Choroid plexus epithelial cell (primary cell): ENCODE measurements at places on chromosomes 13 and 19.

- DNase-seq, result peak; percentile 31
These were observed 458.1 kb upstream of the ARGLU1 start for GRCh38 chr13:107025991-107026390.

DNA sequence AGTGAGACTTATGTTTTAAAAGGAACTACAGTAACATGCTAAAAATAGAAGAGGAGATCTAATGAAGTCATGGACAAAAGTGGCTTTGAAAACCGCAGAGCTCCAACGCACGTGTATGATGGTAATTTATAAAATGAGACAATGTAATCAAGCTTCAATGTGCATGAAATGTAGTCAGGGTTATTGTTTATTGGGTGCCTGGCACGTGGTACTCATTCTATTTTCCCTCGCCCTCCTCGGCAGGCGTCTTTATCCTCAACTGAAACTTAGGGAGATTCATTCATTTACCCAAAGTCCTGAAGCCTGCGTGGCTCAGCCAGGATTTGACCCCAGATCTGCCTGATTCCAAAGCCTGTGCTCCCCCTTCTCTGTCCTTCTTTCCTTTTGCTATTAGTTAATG is 79.8 kb downstream of the CHST8 start:
- no peak for DNase-seq

DNA sequence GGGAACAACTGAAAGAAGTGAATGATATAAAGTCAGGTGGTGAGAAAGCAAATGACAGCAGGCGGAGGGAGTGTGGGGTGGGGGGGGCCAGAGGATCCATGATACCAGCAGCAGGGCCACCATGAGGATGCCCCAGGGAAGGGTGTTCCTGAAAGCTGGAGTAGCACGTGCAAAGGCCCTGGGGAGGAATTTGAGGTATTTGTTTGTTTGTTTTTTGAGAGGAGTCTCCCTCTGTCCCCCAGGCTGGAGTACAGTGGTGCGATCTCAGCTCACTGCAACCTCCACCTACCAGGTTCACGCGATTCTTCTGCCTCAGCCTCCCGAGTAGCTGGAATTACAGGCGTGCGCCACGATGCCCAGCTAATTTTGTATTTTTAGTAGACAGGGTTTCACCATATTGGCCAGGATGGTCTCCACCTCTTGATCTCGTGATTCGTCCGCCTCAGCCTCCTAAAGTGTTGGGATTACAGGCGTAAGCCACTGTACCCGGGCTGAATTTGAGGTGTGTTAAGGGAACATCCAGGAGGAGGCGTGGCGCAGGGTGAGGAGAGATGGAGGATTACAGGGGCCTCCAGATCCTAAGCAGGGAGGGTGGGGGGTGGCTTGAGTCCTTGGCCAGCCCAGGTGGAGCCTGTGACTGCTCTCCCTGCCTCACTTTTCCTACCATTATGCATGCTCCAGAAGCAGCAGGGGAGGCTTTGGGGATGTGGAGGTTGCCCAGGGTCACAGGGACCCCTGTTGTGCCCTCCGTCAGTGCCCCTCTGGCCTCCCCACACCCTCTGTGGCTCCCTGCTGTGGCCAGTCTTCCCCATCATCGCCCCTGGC is 12.4 kb upstream of the JUND start:
- DNase-seq, result no peak

GRCh38 chr19:33487901-33488800 is 33.4 kb downstream of the PEPD start:
- no peak for DNase-seq

DNA sequence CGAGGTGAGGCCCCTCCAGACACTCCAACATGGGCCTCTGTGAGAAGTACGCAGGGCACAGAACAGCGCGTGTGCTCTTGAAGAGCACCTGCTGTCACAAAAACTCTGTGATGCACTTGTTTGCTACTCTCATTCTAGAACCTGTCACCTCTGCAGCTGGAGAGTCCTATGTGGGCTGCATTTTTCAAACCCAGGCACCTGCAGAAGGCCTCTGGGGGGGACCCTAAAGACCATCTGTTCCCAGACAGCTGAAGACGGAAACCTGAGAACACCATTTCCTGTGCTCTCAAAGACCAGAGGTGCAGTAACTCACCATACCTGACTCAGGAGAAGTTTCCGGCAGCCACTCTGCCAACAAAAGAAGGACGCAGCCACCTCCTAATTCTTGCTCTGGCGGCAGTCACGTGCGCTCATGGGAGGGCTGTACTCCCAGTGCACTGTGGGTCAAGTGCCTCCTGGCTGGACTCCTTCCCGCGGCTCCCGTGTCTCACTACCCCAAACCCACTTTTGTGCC is 28.1 kb downstream of the RANBP3 start:
- DNase-seq, result no peak

DNA sequence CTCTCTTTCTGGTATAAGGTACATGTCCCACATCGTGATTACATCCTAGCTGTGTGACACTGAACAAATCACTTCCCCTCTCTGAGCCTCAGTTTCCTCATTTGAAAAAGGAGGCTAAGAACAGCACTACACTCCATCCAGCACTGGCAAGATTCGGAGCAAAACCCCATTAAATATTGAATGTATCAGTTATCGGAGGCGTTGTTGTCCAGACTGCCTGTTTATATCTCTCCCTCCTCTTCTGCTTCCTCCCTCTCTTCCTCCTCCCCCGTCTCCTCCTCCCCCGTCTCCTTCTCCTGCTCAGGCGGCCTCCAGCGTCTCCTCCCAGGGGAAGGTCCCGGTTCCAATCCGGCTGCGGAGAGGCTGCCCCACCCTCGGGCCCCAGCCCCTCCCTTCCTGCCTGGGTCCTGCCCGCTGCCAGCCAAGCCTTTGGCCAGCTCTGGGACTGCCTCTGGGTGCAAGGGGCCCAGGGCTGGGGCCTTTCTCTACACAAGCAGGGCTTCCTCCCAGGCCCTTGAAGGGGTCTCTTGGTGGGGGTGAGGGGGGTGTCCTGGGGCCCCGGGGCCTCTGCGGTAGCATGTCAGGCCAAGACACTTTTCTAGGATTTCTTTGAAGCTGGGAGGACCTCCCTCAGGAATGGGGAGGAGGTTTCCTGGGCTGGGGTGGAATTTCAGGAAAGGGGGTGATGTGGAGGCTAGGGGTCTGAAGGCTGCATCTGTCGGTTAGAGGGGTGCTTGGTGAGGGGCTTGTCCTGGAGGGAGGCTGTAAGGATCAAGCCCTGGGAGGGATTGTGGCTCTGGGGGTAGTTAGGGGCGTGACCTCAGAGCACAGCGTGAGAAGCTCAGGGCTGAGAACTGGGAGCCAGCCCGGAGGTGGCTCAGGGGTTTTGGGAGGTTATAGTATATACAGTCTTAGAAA is 1.9 kb downstream of the RRAS start:
- DNase-seq, result peak; percentile 72

GRCh38 chr13:77545626-77546412 is 10.3 kb downstream of the SCEL start:
- DNase-seq, result no peak
